ENCODE measurements at places on chromosomes 4 and X.

DNA sequence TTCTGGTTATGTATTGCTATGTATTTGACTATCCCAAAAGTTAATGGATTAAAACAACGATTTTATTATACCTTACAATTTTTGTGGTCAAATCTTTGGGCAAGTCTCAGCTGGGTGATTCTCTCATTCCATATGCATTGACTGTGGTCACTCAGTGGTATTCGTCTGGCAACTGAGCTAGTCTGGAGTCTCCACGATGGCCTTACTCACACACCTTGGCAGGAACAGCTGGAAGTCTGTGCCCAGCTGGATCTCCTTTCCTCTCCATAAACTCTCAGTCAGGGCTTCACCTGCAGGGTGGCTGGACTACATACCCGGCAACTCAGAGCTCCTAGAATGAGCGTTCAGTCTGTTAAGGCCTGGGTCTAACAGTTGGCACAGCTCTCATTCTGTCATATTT lies 141.1 kb upstream of the WDFY3 start:
- no peak for DNase-seq

DNA sequence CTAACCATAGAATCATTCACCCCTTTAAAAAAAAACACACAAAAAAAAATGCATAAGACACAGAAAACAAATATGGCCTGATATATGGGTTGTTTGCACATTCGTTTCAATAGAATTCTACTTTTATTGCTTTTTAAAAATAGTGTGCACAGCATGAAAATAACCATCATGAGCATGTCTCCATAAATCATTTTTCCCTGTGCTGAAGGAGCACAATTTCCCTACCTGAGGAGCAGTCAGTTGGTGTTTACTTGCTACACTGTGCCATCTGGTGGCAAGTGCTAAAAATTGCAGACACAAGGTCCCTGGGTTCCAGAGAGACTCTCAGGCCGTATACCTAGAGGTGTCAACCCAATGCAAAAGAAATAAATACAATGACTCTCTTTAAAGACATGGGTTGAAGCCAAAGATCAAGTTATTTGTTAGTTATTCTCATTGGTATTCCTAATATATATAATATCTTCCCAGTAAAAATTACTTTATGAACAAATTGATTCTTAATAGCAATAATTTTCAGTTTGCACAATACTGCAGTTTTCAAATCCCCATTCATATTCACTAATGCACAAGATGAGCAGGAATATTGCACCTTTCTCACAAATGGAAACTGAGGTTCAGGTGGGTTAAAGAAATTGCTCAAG lies 551.4 kb downstream of the IQCM start:
- DNase-seq, result no peak

DNA sequence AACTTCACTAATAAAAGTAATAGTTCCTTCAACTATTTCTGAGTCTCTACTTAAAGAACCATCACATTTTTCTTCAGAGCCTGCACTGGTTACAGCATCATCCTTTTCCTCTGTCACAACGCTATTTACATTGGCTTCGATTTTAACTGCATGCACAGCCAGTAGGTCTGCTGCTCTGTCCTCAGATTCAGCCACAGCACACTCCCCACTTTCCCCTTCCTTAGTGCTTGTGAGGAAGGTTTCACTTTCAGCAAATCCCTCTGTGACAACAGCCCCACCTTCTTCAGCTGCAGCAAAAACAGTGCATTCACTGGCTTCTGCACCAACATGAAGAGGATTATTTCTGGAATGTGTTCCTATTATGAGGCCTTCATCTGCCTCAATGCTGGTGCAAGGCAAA lies 25.7 kb downstream of the BOD1L1 start:
- DNase-seq, result no peak

DNA sequence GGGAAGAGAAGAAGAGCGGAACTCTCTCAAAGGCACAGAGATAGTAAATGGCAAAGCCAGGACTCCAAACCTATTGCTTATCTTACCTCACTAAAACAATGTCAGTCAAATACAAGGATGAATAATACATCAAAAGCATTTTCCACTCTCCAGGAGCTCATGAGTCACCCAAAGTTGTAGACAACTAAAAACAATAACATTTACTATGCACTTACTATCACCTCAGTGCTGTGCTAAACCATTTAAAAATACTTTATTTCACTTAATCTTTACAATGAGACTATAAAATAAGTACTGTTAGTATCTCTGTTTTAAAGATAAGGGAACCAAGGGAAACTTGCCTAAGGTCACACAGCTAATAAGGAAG lies 163.2 kb upstream of the SPANXC start:
- no peak for DNase-seq

GRCh38 chr4:159042097-159042605 lies 60.7 kb upstream of the RAPGEF2 start:
- no peak for DNase-seq

DNA sequence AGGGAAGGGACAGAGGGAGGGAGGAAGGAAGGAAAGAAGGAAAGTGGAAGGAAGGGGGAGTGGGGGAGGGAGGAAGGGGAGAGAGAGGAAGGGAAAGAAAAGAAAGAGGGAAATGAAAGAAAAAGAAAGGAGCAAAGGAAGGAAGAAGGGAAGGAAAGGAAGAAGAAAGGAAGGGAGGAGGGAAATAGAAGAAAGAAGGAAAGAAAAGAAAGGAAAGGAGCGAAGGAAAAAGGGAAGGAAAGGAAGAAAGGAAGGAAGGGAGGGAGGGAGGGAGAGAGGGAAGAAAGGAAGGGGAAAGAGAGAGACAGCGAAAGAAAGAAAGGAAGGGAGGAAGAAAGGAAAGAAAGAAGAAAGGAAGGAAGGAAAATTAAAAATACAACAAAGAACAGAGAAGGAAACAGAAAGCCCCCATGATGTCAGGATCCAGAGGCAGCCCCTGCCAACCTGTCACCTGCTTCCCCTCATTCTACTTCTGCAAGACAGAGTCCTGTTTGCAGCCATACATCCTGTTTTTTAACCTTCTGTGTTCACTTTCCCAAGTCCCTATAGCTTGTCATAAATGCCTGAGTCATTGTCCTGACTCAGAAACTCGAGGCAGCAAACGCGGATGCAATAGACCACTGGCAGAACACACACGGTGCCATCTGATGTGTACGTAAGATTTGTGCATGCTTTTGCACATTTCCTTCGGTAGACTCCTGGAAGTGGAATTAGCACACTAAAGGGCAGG lies 77.0 kb upstream of the C4orf50 start:
- DNase-seq, result no peak

- peak; percentile 78 for DNase-seq
These were observed at the start of gene BLOC1S4 for GRCh38 chr4:6716018-6716911. TSS of gene BLOC1S4 (plus strand) at chr4:6716174. CDS start at chr4:6716210, 36 bp downstream.

- no peak for DNase-seq
These were observed 73.3 kb upstream of the LRPAP1 start for GRCh38 chr4:3605491-3605890.

- no peak for DNase-seq
These were observed 54.6 kb downstream of the FRMPD3 start for GRCh38 chrX:107504006-107504405.

DNA sequence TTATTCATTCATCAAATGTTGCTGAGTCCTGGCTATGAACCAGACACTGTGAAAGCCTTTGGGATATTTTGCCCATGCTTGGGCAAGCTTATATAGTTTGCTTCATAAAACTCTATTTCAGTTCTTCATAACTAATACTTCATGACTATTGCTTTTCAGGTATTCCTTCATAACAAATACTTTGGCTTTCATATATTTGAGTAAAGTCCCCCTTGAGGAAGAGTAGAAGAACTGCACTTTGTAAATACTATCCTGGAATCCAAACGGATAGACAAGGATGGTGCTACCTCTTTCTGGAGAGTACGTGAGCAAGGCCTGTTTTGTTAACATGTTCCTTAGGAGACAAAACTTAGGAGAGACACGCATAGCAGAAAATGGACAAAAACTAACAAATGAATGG lies 1.7 kb upstream of the AFP start:
- no peak for DNase-seq

DNA sequence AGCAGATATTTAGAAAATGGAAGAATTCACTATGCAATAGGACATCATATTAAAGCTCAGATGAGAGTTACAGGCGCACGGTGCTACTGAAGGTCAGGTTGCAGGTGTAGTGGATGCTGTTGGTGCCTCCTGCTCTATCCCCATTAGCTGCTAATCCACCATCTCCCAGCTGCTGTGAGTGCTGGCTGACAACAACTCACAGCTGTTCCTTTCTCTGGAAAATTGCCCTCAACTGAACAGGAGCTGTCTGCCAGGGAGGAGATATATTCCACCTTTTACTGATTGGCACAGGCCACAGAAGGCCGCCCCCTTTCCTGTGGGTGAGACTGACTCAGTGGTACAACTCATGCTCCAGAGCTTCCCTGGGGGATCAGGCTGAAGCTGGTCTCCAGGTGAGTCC lies 48.7 kb downstream of the UCHL1 start:
- no peak for DNase-seq

DNA sequence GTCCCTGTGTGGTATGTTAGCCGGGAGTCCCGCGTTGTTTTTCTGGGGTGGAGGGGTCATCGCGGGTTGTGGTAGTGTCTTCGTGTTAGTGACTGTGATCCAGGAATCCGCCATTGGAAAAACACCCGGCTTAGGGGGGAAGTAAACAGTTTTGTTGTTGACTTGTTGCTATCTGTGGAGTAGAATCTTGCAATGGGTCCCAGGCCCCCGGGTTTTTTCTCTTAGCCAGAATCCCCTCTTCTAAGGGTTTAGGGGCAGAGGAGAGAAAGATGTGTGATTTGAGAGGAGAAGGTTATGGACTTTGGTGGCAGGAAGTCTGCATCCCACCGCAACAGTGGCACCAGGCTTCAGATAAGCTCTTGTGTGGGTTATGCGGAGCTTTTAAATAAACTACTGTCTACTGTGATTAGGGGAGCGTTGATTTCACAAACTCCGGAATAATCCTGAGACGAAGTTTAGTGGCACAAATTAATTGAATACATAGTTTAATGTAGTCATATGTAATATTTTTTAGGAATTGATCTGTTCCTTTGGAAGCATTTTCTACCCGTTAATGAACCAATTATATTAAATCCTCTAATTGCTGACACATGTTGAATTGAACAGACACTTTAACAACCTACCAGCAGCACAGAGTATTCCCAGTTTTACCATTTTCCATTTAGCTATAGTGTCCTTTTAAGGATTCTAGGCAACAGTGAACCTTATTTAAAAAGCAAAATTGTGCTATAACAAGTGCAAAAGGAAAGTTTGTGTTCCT lies 1.4 kb downstream of the DDX3X start:
- DNase-seq, result no peak

- no peak for DNase-seq
These were observed 194.9 kb upstream of the PSAPL1 start for GRCh38 chr4:7629501-7630254.

DNA sequence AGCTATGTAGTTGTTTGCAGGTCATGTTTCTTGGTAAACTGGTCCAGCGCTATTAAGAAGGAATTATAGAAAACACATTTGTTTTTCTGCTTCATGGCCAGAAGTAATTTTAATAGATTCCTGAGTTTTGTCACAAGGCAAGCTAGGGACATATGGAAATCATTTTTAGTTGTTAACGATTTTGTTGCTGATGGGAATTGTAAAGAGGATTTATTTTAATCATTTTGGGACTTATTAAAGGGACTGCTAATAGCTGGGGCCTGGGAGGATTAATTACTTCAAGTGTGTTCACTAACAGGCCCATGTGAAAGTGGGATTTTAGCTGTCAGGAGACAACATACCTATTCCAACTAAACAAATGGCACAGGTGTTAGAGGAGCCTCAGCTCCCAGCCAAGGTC lies 492.0 kb upstream of the ARX start:
- no peak for DNase-seq

- DNase-seq, result no peak
These were observed 152.0 kb upstream of the FTHL17 start for GRCh38 chrX:31223817-31224216.

DNA sequence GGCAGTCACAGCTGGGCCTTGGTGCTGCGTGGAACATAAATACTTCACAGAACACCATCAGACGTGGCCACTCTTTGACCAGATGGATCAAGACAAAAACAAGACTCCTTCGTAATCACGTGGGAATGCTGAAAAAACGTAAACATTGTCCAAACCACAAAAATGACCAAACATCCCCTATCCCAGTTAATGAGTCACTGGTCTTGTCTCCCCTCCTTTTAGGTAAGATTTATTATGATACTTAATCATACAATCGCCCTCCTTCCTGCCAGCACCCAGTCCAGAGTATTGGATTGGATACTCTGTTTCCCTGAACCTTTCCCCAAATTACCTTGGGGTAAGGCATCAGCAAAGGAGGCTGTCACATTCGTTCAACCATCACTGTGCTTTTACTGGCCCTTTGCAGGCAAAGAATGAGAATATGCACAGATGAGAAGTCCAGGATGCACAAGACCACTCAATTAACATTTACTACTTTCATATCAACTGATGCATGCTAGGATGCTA lies 601 bp upstream of the TCEANC start:
- no peak for DNase-seq

Measured in tibial nerve (tissue), 4 donors.